ENCODE measurements at places on chromosomes 13 and 19.

DNA sequence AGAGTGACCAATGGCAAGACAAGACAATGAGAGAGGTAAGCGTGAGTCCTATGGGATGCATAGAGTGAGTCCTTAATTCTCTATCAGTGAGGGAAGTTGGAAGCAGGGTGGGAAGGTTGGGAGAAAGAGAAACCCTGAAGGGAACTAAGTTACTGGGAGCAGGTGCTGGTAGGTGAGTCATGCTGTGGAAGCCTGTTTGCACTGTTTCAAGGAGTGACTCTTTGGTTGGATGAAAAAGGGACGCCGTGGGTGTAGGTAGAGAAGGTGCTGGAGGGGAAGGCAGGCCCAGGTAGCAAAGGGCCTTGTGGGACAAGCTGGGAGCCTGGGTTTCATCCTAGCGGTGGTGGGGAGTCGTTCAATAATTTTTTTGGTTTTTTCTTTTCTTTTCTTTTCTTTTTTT is 21.9 kb downstream of the IGFL1 start:
- no peak for DNase-seq

DNA sequence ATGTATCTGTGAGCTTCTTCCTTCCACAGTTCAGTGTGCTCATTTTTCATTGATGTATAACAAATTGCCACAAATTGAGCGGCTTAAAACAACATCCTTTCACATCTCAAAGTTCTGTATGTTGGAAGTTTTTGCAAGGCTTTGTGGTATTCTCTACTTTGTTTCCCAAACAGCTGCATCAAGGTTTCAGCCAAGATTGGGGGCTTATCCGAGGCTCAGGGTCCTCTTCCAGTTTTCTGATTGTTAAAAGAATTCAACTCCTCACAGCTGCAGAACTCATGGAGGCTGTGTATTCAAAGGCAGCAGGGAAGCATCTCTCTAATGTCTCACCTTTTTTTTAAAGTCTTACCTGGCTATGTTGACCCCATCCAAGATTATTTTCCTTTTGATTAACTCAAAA is 1369.8 kb downstream of the PCDH9 start:
- DNase-seq = no peak

GRCh38 chr13:101516262-101516661 is 63.8 kb downstream of the ITGBL1 start:
- no peak for DNase-seq

- DNase-seq = no peak
These were observed 48.4 kb downstream of the CAB39L start for GRCh38 chr13:49395451-49395865.

DNA sequence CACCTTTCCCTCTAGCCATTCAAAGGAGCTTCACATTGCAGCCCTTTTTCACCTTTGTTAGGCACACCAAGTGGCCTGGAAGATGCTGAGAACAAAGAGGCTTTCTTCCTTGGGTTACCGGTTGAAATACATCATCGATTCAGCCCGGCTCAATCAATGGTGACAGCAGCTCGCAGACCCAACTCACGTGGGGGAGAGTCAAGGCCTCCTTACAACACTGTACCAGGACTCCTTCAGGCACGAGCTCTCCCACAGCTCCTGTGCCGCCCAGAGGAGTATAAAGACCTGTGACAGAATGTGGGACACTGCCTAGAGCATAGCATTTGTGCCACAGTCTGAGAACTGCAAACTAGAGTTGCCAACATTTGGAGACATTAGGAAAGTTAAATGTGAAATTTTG is 3.9 kb upstream of the LRRC63 start:
- DNase-seq = no peak

GRCh38 chr13:23811366-23812062 is 77.7 kb downstream of the MIPEP start:
- no peak for DNase-seq

GRCh38 chr13:62767473-62767872 is 1351.8 kb upstream of the PCDH20 start:
- DNase-seq = no peak

DNA sequence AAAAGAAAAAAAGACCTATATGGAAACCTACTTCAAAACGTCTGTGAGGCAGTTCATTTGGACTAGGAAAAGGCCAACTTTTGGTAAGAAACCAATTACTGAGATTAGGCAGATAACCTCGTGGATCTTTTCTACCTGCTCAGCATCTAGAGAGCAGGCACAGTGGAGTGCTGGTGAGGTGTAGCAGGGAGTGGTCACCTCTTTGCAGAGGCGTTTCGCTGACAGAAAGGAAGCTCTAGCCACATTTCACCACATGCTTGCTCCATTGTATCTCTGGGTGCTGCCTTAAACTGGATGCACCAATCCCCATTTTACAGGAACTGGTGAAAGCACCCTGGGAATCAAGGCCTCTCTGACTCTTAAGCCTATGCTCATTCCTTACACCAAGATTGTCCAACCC is 360.5 kb downstream of the LIG4 start:
- DNase-seq = no peak

DNA sequence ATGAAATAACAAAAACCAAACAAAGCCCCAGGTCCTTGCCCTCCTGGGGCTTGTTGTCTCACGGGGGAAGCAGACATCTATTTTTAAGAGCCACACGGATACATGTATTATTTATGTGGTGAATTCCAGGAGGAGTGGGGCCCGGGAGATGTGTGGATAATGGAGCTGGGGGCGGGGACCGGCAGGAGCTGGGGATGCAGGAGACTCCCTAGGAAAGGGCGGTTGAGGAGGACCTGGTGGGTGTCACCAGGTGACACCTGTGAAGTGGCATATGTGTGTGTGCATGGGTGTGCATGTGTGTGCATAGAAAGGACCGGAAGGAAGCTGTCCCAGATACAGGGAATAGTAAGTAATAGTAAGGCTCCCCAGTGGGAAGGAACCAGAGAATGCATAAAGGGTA is 148.9 kb downstream of the URI1 start:
- no peak for DNase-seq

Measured in activated naive CD4-positive, alpha-beta T cell treated with anti-CD3 and anti-CD28 coated beads for 36 hours (primary cell).